ENCODE measurements at places on chromosomes 11 and 22.

- no peak for DNase-seq
These were observed 29.0 kb downstream of the PAMR1 start for GRCh38 chr11:35496416-35496815.

DNA sequence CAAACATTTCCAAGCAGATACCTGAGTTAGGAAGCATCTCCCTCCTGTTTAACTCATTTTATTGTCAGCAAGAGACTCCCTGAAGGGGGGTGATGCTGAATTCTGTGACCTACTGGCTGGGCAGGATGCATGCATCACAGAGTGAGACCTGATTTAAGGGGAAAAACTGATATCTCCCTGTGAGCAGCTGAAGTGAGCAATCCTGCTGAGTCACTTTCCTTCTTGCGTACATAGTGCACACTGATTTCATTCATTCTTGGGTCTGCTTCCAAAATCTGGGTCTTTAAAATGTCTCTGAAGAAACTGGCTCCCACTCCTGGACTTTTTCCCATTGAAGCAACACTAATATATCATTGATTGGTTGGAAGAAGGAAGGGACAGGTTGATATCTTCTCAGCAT is 23.3 kb downstream of the P4HA3 start:
- peak; percentile 0 for DNase-seq

- DNase-seq = no peak
These were observed 29.1 kb downstream of the TRIM29 start for GRCh38 chr11:120108785-120109168.

- DNase-seq = no peak
These were observed 452.1 kb downstream of the MN1 start for GRCh38 chr22:27349456-27349855.

DNA sequence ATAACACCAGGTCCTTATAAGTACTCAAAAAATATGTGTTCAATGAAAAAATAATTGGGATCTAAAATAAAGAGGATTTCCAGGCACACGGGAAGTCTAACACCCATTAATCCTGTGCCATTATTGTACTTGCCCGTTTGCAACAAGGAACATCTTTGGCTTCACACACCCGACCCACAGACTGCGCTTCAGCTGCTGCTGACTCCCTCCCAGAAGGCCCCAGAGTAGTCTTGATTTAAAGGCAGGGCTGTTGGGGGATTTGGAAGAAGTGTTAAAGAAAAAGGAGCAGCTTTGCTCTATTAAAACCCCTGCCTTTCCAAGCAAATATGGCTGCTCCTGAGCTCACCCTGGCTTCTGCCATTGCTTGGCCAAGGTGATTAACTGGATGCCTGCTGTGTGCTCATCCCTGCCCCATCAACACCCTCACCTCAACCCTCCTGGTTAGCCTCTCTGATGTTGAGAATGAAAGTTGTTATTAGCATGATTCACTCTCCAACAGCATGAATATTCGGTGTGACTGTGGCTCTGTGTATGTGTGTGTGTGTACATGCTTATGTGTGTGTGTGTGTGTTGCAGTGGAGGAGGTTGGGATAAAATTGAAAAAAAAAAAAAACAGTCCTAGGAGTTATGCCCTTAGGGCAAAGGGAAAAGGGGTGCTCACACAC is 76.1 kb downstream of the KIRREL3 start:
- no peak for DNase-seq

GRCh38 chr22:46827136-46827780 is 64.8 kb downstream of the TBC1D22A start:
- no peak for DNase-seq

DNA sequence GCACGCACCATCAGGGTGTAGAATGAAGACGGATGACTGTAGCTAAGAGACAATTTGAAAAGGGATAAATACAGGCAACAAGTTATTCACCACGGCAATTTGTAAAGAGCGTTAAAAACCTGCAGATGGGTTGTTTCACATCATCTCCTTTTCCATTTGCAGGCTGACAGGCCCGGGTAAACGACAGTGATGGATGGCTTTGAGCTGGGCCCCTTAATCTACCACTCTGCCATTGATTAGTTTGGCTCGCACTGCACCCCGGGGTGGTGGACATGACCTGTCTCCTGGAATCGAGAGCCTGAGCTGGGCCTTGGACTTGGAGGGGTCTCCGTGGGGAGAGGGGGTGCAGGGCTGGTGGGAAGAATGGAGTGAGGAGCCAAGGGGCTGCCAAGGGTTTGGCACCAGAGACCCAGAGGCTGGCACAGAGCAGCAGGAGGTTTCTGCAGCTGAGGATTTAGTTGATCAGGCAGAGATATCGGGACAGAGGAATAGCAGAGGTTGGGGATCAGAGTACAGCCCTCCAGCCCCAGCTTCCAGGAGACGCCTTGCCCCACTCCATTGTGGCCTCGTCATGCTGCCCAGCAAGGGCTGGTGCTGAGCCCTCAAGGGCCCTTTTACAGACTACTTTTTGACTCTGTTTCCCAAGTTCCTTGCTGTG is 110.6 kb upstream of the NECTIN1 start:
- no peak for DNase-seq

- no peak for DNase-seq
These were observed 320.4 kb downstream of the KIRREL3 start for GRCh38 chr11:126680131-126680530.

DNA sequence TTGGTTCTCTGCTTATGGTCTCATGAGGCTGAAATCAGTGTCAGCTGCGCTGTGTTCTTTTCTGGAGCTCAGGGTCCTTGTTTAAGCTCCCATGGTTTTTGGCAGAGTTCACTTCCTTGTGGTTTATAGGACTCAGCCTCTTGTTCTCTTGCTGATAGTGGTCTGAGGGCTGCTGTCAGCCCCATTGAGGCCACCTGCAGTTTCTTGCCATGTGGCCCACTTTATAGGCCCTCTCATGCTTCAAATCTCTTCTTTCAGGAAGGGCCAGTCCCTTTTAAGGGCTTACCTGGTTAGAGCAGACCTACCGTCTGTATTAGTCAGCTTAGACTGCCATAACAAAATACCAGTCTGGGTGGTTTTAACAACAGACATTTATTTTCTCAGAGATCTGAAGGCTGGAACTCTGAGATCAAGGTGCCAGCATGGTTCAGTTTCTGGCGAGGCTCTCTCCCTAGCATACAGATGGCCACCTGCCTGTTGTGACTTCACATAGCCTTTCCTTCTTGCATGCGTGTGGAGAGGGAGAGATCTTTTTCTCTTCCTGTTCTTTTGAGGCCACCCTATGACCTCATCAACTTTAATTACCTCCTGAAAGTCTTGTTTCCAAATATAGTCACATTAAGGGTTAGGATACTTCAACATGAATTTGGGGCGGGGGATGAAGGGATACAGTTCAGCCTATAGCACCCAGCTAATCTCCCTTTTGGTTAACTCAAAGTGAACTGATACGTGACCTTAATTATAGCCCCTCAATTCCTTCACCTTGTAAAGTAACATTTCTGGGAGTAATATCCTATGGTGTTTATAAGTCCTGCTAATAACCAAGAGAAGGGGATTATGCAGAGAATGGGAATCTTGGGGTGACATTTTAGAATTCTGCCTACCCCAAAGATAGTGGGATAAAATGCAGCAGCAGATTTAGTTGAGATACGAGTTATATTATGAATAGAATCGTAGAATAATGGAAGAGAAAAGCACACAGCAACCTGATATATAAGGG is 131.8 kb downstream of the UVRAG start:
- DNase-seq = no peak

GRCh38 chr22:44741929-44742328 is 10.4 kb upstream of the ARHGAP8 start:
- no peak for DNase-seq

DNA sequence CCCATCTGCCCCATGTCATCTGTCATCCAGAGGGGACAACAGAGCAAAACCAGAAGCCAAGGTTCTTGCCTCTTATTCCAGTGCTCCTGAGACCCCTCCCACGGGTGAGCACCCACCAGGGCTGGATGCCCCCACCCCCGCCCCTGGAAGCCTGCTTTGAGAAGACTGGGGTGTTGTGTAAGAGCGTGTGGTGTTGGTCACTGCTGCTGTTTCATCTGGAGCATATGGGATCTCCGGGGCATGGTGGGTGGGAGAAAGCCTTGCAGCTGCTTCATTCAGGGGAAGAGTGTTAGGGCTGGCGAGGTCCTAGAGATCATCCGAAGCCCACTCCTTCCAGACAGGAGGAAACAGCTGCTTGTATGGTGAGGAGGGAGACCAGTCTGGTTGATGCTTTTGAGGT is 54.1 kb downstream of the CHRDL2 start:
- no peak for DNase-seq

- no peak for DNase-seq
These were observed 74.8 kb upstream of the NECTIN1 start for GRCh38 chr11:119803726-119804294.

- no peak for DNase-seq
These were observed 163.6 kb upstream of the ISX start for GRCh38 chr22:34902335-34902734.

DNA sequence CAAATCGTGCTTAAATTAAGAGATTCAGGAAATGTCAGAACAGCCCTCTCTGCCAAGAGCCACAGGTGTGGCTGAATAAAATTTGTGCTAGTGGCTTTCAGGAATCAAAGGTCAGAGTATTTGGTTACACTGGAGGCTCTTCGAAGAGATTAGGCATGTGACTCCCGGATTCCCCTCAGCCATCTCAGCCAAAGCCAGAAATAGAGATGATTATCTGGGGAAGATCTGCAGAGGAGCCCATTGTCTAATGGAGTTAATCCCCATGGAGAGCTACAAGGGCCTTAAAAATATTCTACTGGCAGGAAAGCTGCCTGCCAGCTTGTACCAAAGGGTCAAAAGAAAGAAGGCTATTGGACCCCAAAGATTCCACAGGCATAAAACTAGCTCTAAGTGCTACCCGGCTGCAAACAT is 1259.5 kb downstream of the TBC1D22A start:
- no peak for DNase-seq

- no peak for DNase-seq
These were observed 26.0 kb downstream of the PTPN5 start for GRCh38 chr11:18765554-18765953.

DNA sequence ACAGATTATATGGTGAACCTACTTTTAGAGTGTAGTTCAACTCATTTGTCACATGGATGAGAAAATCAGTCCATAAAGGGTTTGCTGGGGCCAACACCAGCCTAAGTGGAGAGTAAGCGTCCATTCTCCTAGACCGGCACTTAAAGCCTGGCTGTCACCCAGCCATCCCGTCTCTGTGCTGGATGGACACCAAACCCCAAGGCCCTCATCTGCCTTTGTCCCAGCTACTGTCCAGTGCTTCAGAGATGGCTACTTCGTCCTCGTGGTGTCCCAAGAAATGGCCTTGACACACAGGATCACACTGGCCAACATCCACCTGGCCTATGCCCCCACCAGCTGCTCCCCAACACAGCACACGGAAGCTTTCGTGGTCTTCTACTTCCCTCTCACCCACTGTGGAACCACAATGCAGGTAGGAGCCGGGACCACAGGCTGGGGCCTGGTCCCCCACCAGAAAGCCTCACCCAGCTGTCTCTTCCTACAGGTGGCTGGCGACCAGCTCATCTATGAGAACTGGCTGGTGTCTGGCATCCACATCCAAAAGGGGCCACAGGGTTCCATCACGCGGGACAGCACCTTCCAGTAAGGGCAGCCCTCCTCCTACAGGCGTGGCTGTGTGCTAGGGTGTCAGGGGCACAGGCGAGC is 3.5 kb downstream of the ZP1 start:
- no peak for DNase-seq

DNA sequence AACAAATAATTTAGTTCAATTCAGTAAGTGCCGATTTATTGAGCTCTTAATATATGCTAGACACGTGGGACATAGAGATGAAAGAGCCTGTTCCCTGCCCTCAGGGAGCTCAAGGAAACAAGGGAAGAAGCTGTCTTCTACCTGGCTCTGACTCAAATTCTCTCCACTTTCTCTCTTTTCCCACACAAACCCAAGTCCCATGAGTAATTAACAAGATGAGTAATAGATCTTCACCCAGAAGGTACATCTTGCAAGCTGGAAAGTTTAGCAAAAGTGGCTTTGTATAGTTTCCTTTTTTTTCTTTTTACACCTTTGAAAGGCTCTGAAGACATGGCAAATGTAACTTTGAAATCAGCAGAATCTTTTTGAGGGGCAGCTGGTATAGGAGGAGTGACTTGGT is 48.2 kb upstream of the CHST1 start:
- no peak for DNase-seq

- no peak for DNase-seq
These were observed 38.8 kb downstream of the RASSF10 start for GRCh38 chr11:13047884-13048283.

DNA sequence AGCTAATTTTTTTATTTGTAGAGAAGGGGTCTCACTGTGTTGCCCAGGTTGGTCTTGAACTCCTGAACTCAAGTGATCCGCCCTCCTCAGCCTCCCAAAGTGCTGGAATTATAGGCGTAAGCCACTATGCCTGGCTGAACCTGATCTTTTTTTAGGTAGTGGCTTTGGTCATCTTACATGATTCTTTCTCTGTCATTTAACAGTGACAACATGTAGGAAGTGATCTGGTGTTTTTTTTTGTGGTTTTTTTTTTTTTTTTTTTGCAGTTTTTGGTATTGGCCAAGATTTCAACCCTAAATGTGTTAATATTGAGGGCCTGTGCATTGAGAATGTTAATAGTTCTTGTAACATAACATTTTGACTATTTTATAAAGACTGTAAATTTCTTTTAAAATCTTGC is 8.0 kb upstream of the FERMT3 start:
- DNase-seq = peak; percentile 8

GRCh38 chr22:37820350-37820749 is 2.8 kb upstream of the GALR3 start:
- DNase-seq = no peak

DNA sequence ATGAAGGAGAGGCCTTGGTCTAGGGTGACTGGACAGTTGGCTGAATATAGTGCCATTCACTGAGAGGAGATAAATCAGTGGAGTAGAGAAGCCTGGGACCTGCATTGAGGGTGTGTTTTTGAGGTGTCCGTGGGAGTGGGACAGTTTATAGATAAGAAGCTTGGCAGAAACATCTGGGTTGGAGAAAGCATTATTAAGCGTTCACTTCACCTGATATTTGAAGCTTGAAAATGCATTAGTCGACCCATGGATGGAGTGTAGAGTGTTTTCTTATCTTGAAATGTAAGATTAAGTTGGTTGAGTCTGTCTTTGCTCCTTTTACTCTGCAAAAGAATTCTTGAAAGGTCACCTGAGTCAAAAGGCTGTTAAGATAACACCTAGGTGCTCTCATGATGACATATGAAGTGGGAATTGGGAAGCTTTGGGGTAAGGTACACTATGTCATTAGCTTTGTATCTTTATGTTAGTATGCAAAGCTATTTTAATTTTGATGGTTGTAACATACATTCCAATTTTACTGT is 160.7 kb downstream of the ARHGAP42 start:
- no peak for DNase-seq
